ENCODE measurements at places on chromosomes 2 and 18.

DNA sequence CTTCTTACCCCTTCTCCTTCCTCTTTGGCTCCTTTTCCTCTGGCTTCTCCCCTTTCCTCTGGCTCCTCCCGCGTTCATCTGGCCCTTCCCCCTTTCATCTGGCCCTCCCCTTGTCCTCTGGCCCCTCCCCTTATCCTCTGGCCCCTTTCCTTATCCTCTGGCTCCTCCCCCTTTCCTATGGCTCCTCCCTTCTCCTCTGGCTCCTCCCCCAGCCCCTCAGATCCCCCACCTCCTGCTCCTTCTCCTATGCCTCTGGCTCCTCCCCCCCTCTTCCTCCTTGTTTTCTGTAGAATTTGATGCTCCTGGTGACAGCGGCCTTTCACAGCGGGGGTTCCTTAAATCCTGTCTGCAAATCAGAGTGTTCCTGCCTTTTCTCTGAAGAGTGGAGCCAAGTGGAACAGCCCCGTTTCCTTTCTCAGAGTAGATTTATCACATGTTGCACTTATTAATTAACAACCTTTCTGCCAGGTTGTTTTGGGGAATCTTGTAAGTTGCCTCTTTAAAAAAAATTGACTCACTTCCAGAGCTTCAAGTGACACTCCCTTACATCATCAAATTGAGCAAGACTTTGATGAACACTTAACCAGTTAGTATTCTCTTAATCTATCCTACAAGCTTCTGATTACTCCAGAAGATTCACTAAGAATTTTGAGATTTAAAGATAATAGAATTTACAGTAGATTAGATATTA lies 27.9 kb downstream of the FABP1 start:
- peak; percentile 78 for DNase-seq

- DNase-seq = no peak
These were observed 256.4 kb downstream of the SP3 start for GRCh38 chr2:173708806-173709205.

DNA sequence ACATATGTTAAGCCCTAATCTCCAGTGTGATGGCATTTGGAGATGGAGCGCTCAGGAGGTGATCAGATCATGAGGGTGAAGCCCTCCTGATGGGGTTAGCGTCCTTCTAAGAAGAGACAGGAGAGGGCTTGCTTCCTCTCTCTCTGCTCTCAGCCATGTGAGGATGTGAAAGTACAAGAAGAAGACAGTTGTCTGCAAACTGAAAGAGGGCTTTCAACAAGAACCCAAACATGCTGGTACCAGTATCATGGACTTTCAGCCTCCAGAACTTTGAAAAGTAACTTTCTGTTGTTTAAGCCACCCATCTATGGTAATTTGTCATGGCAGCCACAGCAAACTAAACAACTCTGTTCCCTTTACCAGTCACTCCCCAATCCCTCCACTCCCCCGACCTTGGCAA lies 47.4 kb downstream of the CACNB4 start:
- DNase-seq = no peak

- DNase-seq = peak; percentile 43
These were observed 12.8 kb upstream of the ALPP start for GRCh38 chr2:232365621-232366321.

GRCh38 chr2:1282552-1282951 lies 130.7 kb upstream of the TPO start:
- no peak for DNase-seq

GRCh38 chr18:39969803-39970494 lies 1985.1 kb upstream of the PIK3C3 start:
- no peak for DNase-seq

GRCh38 chr2:206020171-206020570 lies 65.8 kb downstream of the INO80D start:
- DNase-seq = peak; percentile 30

GRCh38 chr2:51981783-51982182 lies 949.9 kb upstream of the NRXN1 start:
- DNase-seq = no peak

- no peak for DNase-seq
These were observed 40.2 kb upstream of the CHMP1B start for GRCh38 chr18:11811009-11811408.

DNA sequence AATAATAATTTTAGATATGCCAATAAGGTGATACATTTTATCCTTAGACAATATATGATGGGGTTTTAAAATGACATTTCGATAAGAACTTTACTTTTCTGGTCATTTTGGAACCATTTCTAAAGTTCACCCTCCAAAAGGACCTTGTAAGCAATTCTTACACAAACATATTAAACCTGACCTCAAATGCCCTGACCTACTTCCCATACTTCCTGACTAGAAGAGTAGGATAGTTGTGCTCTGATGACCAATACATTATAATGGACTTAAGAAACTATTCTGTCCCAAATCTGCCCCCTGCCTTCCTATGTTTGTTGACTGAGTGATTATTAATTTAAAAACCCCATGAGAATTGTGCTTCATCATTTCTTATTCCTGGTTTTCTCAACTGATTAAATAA lies 24.6 kb downstream of the GCA start:
- no peak for DNase-seq

DNA sequence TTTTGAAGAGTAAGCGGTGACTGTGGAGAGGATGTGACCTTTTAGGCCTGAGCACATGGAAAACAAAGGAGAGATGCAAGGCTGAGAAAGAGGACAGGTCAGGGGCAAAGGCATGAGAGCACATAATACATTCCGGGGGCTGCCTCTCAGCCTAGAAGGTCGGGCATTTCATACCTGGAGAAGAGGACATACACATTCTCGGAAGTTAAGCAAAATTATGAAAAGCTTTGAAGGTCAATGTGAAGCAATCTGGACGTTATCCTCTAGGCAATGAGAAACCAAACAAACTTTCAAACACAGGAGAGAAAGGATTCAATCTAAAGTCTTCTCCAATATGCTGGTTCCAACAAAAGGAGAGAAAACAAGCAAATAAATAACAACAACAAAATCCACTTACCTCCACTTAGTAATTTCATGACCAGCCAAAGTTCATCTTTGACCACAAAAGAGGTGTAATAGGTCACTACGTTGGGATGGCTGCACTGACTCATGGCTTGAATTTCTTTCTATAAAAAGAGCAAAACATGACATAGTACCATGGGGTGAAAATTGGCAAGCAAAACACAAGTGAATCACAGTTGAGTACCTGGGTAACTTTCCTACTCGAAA lies 80.4 kb downstream of the STK39 start:
- DNase-seq = peak; percentile 70

- DNase-seq = no peak
These were observed 60.8 kb downstream of the ST3GAL5 start for GRCh38 chr2:85827879-85828569.

GRCh38 chr18:22221350-22221749 lies 52.0 kb downstream of the GATA6 start:
- DNase-seq = no peak

GRCh38 chr2:111209045-111209514 lies 88.4 kb downstream of the BCL2L11 start:
- DNase-seq = peak; percentile 61

DNA sequence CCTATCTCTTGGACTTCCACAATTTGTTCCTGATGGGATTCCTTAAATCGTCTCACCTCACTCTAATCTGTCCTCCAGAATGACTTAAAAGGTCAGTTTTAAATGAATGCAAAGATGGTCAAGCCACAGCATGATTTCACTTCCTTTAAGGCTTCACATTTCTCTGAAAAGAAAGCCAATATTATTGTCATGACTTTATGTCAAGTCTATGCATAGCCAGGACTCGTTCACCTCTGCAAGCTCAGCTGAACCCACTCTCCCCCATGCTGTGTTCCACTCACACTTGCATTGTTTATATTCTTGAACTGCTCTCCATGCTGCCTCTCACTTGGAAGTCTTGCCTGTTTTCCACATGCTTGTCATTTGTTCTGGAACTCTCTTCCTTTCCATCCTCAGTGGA lies 298.4 kb upstream of the MMADHC start:
- DNase-seq = peak; percentile 31

DNA sequence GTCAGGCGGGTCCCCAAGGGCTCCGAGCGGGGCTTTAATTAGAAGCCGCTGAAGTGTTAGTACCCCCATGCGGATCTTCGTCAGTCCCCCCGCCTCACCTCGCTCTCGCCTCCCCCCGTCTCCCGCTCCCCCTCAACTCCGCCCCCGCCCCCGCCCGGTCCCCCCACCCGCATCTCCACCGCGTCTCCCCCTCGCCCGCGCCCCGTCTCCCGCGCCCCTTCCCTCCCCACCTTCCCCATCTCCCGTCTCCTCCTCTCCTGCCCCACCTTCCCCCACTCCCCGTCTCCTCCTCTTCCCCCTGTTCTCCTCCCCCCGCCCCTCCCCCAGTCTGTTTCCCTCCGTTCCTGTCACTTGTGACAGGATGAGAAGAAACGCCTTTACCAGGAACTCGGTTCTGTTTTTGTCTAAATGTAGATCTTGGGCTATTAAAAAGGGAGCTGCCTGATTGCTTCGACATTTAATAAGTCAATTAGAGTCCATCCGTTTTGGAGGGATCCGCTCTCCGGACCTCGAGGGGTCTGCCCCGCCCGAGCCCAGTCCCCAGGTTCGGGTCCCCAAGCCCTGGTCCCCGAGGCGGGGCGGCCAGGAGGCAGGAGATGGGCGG lies 969 bp upstream of the ALKAL2 start:
- no peak for DNase-seq

- no peak for DNase-seq
These were observed 155.7 kb upstream of the TCF4 start for GRCh38 chr18:55743736-55744135.

GRCh38 chr2:182521453-182522404 lies 94.9 kb upstream of the PDE1A start:
- DNase-seq = no peak

- DNase-seq = no peak
These were observed 85.5 kb downstream of the TRIM43 start for GRCh38 chr2:95677346-95677745.

DNA sequence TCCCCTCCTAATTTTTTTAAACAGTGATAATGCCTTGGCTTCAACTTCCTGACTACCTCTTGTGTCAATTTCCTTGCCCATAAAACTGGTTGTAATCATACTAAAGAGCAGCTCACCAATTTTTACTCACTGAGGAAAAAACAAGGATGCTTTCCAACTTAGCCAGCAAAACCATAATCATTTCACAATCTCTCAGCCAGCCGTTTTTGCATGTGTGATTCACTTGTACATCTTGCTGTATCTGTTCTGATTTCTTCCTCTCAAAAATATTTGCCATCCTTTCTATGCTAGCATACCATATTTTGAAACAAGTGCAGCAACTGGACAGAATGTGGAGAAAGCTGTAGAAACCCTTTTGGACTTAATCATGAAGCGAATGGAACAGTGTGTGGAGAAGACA lies 60.7 kb downstream of the RAB27B start:
- peak; percentile 55 for DNase-seq

GRCh38 chr2:237456200-237456843 lies 30.7 kb upstream of the MLPH start:
- DNase-seq = no peak

- DNase-seq = peak; percentile 14
These were observed 65.9 kb upstream of the SH3RF3 start for GRCh38 chr2:109062859-109063700.

GRCh38 chr18:61502472-61502871 lies 169.2 kb downstream of the CDH20 start:
- peak; percentile 64 for DNase-seq

DNA sequence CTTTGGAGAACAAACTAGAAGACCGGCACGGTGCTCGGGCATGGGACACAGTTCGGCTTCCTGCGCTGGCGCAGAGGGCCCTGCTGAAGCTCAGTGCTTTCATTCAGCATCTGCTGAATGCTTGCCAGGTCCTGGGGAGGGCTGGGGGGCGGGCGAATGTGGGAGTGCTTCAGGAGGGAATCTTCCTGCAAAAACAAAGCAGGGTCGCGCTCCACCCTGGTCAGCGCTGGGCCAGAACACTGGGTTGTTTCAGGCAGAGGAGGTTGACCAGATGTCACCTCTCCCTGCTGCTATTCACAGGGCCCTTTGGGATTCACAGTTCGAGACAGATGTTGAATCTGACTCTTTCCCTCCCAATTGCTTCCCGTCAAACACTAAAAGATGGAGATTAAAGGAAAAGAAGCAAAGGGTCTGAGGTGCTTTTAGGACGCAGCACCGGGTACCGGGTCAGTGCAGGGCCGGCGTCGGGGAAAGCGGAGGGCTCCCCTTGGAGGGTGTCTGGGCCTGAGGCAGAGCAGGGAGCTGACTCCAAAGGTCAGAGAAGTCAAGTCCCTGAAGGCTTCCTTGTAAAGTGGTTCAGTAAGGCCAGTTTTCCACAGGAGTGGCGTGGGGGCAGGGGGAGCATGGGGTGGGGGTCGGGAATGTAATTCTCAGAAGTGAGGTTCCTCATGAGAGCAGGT lies 82.1 kb upstream of the PXDN start:
- no peak for DNase-seq

DNA sequence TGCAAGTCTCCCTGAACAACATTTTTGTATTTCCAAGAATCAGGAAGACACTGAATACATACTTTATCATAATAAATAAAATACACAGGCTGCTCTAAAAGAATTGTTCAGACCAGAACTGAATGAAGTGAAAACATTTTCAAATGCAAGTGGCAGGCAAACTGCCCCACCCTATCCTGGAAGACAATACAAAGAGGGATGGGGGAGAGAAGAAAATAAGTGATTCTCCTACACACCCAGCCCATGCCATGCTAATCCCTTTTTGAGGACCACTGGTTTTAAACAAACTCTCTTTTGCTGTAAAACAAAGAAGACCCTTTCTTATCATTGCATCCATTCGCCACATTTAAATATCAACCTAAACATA lies 95.6 kb downstream of the PID1 start:
- DNase-seq = no peak

DNA sequence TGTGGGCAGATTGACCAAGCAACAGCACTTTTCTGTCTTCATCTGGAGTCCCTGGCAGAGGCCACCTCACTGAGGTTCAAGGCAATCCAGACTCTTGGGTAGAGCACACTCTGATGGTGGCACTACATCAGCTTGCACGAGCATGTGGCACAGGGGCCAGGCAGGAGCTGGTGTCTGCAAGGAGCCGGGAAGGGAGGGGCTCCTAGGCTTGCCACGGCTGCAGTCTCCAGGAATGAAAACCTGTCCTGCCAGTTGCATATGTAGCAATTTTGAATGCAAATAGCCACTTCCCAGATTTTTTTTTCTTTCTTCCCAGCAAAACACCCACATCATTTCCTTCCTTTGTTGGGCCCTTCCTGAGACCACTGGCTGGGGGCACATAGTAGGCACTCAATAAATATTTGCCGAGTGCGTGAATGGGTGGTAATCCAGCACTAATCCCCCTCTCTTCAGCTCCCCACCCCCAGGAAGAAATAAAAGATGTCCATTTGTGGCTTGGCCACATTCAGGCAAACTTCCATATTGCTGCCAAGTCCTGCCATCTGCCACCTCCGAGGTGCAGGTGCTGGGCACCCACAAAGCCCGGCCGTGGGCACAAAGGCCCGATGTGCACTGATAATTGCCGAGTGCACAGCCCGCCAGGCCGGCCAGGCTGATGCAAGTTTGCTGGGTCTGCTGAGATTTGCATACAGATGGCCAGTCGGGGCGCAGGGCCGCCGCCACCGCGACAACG lies 72.4 kb downstream of the MYCN start:
- peak; percentile 65 for DNase-seq

DNA sequence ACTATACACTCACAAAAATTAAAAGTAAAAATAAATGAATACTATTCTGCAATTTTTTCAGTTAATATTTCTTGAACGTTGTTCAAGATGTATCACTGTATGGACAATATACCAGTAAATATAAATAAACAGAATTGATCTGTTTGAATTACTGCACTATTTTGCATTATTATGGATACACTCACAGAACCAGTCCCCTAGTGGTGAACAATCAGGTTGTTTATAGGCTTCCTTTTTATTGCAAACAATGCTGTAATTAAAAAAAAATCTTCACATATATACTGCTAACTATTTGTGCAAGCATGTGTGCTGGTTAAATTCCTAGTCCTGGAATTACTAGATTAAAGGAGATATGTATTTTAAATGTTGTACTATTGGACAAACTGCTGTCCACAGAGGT lies 306.0 kb downstream of the FBXO15 start:
- peak; percentile 12 for DNase-seq

Measured in epithelial cell of esophagus (primary cell).